ENCODE measurements at places on chromosomes 5 and 9.

- DNase-seq: no peak
Observed at GRCh38 chr5:157469687-157470086, 9.7 kb downstream of the NIPAL4 start.

- DNase-seq: no peak
Observed at GRCh38 chr5:18761801-18762200, 1127.5 kb downstream of the TAF11L14 start.

DNA sequence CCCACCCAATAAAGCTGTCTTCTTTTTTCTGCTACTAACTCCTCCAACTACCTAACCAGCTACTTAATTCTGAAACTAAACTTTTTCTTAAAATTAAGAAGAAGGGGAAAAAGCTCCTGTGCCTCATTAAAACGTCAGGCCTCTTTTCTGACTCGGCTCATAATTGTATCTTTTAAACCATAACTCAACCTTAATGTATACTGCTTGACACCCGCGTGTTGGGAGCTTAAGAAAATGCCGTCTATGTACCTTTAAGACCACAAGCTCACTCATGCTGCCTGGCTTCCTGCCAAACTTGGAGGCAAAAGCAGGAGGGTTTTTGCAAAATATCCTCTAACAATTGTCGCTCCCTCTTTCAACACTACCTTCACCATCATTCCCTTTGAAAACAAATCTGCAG lies 5.0 kb downstream of the EBF1 start:
- peak; percentile 56 for DNase-seq

DNA sequence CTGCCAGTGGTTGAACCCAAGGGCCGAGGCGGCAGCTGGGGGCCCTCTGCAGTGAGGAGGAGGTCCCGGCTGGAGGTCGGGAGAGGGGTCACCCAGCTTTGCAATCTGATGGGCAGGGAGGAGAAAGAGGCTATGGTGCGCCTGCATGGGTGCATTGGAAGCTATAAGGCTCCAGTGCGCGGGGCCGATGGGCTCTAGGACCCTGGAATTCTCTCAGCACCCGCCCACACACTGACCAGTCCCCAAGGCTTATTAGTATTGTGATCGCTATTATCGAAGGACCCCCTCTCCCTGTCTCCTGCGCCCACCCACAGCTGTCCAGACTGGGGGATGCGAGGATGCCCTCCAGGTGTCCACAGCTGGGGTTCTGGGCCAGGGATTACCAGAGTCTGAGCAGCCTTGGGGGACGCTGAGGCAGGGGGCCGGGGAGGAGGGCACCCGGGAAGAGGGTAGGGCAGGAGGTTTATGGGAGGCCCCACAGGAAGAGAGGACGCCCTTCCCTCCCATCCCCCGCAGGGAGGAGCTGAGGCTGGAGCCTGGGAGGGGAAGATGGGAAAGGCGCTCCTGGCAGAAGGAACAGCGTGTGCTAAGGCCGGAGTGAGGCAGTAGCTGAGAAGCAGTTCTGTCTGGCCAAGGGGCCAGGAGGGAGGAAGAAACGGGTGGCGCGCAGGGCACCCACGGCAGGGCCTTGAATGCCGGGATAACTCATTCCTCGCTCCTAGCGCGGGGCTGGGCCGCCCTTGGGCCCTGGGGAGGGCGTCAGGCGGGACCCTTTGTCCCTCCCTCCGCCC lies 24.2 kb downstream of the C9orf50 start:
- DNase-seq: no peak

DNA sequence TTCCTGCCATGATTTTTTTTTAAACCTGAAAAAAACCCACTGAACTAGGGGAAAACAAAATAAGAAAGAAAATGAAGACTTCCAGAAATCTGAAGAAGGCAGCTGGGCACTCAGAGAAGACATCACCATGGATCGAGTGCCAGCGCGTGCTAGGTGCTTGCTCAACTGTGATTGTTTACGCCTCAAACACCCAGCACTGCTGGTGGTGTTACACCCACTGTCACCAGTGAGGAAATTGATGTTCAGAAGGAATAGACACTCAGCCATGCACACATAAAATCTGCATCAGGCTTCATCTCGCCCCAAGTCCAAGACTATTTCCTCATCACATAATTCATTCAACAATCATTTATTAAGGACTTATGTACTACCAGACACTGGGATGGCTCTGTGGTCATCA lies 82.1 kb downstream of the HRH2 start:
- DNase-seq: no peak

DNA sequence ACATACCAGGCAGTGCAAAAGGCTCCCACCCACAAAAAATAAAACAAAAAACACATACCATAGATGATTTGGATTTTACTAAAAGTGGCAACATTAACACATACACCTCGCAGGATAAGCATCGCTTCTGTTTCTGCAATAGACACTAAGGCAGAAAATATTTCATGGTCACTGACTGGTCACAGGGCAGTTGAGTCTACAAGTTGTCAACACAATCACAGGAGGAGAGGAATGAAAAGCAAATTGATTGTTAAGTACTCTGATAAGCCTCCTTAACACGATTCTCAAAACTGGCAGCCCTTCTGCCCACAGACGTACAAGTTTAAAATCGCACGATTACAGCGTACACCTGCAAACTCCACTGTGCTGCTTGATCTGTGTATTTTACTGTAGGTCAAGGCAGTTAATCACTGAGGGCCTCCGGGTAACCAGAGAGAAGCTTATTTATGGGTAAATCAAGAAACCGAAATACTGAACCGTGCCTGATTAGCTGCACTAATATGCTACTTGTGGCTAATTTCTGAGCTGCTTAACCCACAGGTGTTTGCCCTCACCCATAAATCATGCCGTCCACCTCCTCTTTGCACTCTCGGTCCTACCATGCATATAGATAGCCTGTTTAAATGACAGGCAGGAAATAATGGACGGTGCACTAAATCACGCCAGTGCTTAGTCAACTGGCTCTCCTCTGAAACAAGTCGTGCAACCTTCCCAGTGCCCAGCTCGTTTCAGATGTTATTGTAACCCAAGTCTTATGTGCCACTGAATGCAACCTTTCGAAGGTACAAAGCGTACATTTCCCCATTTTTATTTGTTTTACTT lies 659.4 kb upstream of the ADAMTS16 start:
- DNase-seq: no peak

- no peak for DNase-seq
Observed at GRCh38 chr5:97062046-97062445, 80.4 kb downstream of the LIX1 start.
